AG10803 (cell line): ENCODE measurements at places on chromosomes 16 and 17.

GRCh38 chr16:50172195-50172922 lies 19.3 kb downstream of the TENT4B start:
- no peak for DNase-seq

DNA sequence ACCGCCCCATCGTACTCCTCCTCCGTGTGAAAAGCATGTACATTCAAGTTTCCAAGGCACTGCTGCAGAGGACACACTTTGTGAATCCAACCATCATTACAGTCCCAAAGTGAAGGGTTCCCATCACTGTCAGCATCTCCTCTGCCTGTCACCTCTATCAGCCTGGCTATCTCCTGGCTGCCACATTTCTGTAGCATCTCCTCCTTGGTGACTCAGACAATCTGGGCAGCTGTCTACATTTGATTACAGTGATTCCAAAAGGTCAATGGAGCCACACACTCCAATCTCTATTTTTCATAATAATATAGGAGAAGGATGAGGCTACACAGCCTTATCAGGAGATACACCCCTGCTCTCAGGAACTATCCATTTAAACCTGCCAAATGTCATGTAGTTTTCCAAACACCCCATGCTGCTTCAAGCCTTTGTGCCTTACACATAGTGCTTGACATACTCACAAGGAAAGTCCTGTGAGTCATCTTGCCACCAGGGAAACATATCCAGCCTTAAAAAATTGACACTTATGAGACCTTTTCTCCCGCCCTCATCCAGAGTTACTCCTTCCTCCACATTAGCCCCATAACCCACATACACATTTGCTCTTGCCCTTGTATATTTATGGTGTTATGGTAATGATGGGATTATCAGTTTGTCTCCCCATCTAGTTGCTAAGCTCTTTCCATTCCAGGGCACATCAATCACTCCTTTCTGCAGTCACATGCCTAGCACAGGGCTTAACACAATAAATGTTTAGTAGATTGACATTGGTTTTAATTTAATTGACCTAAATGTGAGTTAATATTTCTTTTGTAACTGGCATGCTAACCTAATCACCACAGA lies 250.1 kb upstream of the CDH5 start:
- peak; percentile 43 for DNase-seq

GRCh38 chr16:2748757-2749455 lies 3.5 kb upstream of the SRRM2 start:
- no peak for DNase-seq

DNA sequence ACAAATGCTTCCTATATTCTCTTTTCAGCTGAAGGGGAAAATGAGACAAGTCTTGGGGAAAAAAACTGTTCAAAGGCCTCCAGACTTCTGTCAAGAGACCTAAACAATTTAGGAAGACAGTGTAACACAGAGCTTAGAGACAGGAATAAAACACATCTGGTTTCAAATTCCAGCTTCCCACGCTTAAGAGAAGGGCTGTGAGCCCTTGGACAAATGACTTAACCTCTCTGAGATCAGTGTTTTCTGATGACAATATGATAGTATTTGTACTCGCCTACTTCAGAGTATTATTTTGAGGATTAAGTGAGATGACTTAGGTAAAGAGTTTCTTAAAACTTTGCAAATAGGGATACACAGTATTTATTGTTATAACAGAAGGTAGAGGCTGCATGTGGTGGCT lies 29.5 kb downstream of the SMURF2 start:
- peak; percentile 79 for DNase-seq

- no peak for DNase-seq
Observed at GRCh38 chr16:2385190-2385836, 43.9 kb upstream of the CCNF start.

DNA sequence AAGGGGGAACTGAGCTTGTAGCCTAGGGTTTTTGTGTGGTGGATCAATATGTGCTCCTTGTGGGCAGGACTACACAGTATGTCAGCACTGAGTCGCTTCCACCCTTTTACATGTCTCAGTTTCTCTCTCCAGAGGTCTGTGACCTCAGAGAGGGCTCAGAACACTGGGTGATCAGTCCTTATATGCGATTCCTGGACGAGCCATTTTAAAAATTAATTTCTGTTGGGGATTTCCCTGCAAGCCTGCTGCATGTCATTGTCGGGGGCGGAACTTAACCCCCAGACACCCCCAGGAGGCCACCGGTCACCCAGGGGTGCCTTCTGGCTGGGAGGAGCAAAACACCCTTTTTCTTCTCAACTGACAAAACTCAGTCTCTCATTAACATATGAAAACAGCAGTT lies 14.1 kb downstream of the DHRS7B start:
- DNase-seq = no peak

DNA sequence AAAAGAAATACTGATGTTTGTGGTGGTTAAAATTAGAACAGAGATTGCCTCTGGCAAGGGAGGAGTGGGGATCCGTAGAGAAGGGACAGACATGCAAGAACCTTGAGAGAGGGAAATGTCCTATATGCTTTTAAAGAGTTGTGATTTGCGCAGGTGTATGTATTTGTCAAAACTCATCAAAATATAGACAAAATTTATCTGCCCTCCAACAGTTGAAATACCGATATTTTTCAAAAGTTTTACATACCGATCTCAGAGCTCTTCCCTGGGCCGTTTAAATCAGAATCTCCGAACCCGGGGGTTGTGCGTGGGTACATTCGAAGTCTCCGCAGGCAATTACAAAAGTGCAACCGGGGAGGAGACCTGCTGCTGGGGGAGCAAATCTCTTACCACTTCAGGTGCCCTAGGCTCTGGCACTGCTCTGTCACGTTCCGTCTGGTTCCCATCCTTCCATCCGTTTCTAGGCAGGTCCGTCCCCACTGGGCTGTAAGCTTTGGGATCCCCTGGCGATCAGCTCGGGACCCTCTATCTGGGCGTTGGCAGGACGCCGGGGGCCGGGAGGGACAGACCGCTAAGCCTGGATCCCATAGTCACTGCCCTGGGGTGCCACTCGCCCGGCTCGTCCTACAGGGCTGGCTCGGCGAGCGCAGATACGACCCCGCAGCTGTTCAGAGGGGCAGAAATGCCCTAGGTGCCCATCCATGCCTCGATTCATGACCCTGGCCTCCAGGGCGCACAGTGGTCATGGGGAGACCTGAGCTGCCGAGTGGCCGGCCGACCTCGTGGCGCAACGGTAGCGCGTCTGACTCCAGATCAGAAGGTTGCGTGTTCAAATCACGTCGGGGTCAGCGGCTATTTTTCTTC lies 4.2 kb downstream of the BORCS6 start:
- DNase-seq = peak; percentile 61

GRCh38 chr17:72122765-72123529 lies 2.1 kb downstream of the SOX9 start:
- peak; percentile 57 for DNase-seq

GRCh38 chr17:15513058-15513791 lies 45.8 kb upstream of the CDRT4 start:
- peak; percentile 63 for DNase-seq

- DNase-seq = no peak
Observed at GRCh38 chr16:16001596-16002255, 52.3 kb downstream of the ABCC1 start.

DNA sequence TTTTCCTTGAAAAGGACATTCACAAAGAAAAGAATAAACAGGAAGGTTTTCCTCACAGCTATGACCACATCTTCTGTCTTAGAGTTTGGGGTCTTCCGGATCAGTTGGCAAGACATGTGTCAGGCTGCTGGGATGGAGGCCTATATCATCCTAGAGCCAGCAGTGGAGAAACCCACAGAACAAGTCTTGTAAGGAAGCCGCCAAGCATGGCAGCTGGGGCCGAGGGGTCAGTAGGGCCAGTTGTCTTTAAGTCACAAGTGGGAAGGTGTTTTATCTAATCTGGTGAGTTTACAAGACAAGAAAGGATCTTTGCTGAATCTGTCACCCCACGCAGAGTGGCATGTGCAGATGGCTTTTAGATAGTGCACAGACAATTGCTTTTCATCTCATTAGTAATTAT lies 25.7 kb downstream of the SCNN1B start:
- DNase-seq = no peak

DNA sequence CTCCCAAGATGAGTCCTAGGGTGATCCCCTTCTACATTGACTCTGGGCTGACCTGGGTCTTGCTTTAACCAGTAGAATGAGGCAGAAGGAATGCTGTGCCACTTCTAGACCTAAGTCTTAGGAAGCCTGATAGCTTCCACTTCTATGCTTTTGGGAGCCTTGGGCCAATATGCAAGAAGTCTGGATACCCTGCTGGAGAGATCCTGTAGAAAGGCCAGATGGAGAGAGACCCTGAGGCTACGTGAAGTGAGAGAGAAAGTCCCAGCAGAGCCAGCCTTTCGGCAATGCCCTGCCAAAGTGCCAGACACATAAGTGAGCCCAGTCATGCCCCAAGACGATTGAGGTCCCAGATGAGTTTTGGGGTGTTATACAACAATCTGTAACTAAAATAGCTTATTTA lies 1.7 kb downstream of the KRT222 start:
- no peak for DNase-seq

DNA sequence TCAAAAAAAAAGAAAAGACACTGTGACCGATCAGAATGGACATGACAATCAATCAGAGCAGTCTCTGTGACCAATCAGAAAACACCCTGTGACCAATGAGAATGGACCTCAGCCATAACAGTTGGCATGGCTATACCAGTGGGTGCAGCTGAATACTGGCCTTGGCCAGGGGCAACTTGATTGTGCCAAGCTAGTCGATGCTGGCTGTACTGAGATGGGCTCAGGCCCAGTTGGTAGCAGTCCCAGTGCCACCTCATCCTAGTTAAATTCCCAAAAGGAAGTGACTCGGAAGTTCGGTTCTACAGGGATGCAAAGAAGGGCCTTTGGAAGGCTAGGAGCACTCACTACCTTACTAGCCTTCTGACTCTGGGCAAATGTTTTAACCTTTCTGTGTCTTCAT lies 37.2 kb upstream of the BCO1 start:
- DNase-seq = no peak

GRCh38 chr17:4368341-4368740 lies 1.9 kb upstream of the UBE2G1 start:
- DNase-seq = no peak
